Memory B cell (primary cell): ENCODE measurements at places on chromosomes 7 and 10.

GRCh38 chr10:91061608-91062007 is 140.7 kb upstream of the ANKRD1 start:
- DNase-seq, result no peak

- DNase-seq, result no peak
These were observed 25.6 kb upstream of the MKX start for GRCh38 chr10:27771231-27771630.

DNA sequence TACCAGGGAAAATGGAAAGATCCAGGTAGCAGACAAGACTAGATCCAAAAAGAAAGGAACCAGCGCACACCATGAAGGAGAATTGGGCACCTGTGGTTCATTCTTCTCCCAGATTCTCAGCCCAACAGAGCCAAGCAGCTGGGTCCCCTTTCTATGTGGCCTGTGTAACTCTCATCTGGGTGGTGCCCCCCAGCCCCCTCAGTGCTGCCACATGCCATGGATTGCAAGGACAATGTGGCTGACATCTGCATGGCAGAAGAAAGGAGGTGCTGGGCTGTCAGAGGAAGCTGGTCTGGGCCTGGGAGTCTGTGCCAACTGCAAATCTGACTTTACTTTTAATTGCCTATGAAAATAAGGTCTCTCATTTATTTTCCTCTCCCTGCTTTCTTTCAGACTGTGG is 21.4 kb downstream of the PRSS2 start:
- DNase-seq, result no peak

DNA sequence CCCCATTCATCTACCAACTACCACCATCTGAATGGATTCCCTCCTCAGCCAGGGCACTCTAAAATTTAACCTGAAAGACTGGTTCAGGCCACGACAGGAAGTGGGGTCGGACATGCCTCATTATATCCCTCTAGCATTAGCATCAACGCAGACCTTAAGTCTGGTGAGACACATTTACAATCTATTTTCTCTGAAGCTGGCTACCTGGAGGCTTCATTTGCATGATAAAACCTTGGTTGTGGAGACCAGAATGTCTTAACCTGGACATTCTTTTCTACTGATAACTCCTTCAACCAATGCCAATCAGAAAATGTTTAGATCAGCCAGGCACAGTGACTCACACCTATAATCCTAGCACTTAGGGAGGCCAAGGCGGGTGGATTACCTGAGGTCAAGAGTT is 42.3 kb downstream of the SVOPL start:
- no peak for DNase-seq

DNA sequence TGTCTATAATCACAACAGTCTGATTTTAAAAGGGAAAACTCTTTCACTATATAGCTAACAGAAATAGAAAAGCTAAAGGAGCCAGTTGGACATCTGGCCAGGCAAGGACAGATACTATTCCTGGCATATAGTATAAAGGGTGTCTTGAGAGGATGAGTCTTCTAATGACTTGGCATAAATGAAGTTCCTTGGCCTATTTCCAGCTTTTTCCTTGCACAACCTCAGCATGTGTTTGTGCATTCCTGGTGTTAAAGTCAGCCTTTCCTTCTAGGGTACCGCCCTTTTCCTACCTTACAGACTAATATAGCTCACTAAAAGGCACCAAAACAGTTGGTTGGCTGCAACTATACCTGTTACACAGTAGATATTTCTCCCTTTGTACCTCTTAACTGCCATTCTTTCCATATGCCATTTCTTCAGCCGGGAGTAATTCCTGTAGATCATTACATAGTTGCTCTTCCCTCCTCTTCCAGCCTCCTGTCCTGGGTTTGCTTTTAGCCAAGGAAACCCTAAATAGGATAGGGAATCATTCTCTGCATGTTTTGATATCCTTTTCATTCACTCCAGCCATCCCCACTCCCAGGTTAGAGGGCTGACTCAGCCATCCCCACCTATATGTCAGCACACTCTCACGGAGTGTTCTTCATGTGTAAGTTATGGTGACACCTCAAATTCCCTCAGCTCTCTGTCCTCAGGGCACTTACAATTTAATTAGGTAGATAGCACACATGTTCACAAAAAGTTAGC is 102.1 kb upstream of the MDFIC start:
- no peak for DNase-seq

DNA sequence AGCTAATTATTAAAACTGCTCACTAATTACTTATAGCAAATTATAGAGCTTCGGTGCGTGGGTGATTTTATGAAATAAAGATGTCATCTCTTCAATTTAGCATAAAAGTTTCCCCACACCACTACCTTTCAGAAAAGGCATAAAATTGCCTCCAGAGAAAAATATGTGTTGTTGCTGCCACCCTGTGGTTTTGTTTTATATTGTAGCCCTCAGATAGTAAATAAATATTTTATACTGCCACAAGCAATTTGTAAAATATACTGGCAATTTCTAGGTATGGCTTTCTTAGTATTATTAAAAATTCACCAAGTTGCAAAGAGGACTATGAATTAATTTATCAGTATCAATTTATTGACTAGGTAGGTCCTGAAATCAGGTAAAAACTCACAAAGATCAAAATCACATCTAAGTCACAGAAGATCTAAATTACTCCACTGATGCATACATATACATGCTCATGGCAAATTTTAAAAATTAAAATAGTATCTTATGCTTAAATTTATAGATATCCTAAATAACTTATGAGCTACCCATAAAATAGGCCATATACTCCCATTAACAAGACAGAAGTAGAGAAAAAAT is 26.5 kb downstream of the ASNS start:
- DNase-seq, result no peak

- no peak for DNase-seq
These were observed 866.3 kb downstream of the ANKRD7 start for GRCh38 chr7:119090851-119091250.

GRCh38 chr7:95389516-95389915 is 6.7 kb downstream of the PON3 start:
- no peak for DNase-seq

DNA sequence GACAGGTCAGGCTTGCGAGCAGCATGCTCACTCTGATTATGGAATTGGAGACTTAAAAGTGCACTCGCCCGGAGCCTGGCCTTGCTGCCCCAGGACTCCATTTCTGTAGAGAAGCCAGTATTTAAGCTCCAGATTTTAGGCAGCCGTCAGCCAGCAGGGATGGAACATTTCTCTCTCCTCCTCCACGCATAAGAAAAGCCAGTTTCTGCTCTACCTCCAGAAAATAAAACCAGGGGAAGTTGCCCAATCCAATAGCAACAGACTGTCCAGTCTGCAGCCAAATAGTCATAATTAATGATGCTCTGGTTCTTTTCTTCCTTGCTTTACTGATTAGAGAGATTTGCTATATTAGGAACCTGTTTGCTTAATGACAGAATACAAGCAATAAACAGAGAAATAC is 203.2 kb downstream of the GFRA1 start:
- DNase-seq, result no peak

- DNase-seq, result no peak
These were observed 102.3 kb upstream of the NUPR2 start for GRCh38 chr7:56218510-56218909.

DNA sequence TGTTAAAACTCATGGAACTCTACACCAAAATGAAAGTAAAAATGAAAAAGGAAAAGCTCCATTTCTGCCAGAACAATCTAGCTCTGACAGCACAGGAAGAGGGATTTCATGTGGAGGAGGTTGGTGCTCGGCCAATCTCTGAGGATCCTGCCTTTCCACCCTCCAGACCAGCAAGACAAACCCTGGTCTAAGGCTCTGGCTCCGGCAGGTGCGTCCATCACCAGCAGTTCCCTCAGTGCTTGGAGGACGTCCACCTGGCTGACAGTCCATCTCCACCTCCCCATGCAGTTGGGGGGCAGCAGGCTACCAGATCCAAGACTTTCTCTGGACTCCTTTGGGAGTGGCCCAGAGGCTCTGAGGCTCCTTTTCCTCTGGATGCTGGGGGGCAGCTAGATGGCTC is 25.0 kb upstream of the LOXL4 start:
- no peak for DNase-seq

GRCh38 chr7:12821746-12822145 is 134.3 kb downstream of the ARL4A start:
- no peak for DNase-seq

DNA sequence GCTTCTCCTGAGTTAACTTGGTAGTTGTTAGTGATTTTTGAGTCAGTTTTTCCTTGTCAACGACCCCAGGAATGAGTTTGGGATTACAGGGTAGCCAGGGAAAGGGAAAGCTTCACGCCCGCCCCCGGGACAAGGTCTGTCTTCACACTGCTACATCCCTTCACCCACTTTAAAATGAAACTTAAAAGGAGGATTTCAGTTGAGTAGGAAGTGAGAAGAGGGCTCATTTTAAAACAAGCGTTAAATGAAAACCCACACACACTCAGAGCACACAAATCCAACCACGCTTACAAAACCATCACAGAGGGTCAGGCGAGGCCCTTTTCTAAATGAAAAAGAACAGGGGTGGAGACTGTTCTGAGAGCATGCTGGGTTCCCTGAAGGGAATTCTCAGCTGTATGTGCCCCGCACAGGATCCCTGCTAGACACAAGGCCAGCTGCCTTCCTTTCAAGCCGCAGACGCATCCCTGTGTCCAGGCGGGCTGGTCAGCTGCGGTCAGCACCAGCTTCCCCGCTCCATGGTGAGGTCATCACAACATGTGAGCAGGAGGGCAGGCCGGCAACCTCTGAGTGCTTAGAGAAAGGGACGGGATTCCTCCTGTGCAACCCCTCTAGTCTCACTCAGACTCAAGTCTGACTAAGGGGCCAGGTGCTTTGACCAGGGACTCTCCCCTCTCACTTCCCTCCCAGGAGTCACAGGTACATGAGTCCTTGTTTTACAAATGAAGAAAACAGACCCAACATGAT is 111.8 kb downstream of the EGFR start:
- DNase-seq, result no peak

- DNase-seq, result no peak
These were observed 304.5 kb upstream of the FZD8 start for GRCh38 chr10:35946556-35946955.

DNA sequence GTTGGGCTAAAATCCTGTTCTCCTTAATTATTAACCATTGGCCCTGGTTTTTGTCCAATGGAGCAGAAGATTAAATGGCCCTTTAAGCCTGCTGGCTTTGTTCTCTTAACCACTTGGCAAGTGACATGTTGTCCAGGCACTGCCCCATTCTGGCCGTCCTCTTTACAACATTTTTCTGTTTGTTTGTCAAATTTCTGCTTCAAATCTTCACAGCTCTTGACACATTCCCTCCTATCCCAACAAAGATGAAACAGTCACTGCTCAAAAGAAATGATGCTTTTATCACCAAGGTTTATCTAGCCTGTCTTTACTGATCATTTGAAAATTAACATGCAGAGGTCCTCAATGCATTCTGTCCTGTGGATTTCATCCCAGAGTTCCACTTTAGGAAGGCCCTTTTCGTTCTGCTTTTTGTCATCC is 700.4 kb downstream of the KCNMA1 start:
- DNase-seq, result no peak

- no peak for DNase-seq
These were observed 125.1 kb downstream of the CDK14 start for GRCh38 chr7:90720984-90721760.

GRCh38 chr7:15057272-15057671 is 154.7 kb upstream of the DGKB start:
- DNase-seq, result no peak

DNA sequence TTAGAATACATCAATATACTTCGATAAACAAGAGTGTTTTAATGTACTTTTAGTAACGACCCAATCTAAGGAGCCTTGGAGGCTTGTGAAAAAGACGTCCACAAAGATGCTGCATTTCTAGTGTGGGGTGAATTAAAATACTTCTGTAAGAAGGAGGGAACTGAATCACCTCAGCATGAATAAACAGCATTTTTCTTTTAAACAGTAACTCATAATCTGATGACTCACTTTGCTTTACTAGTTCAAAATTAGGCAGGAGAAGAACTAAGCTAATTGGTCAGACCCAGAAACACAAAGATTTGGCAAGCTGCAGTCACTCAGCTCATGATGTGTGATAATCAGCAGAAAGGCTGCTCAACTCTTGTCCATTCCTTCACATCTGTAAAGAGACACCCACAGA is 24.2 kb downstream of the NCOA4 start:
- no peak for DNase-seq

DNA sequence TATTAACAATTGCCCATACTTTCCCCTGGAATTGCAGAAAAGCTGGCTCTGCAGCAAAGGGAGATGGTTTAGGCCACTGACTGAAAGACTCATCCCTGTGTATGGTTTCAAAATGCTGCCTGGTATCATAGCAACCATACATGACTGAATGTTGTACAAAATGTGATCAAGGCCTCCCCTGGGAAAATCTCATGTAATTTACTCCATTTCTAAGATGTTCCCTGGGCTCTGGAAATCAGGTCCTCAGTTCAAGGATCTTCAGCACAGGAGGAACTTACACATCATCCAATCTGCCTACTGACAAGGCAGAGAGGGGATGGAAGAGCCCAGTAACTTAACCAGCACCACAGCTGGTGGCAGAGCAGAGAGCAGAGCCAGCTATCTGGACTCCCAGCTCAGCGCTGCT is 111.8 kb downstream of the JAZF1 start:
- no peak for DNase-seq

DNA sequence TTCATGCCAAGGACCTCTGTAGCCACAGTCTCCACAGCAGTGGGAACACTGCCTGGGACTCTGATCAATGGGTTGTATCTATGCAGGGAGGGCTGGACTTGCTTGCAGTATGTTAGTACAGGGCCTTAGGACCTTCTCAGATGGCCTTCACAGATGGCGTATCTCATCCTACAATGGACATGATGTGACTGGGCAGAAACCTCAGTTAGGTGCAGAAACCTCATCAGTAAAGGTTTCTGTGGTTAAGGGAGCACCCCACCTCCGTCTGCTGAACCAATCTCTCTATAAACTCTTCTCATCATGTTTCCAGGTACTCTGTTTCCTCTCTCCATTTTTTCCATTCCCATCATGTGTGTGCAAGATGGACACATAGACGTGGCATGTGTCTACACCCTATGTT is 154.9 kb downstream of the EVX1 start:
- no peak for DNase-seq

- no peak for DNase-seq
These were observed 32.9 kb downstream of the PPP2R2D start for GRCh38 chr10:131933696-131934086.

DNA sequence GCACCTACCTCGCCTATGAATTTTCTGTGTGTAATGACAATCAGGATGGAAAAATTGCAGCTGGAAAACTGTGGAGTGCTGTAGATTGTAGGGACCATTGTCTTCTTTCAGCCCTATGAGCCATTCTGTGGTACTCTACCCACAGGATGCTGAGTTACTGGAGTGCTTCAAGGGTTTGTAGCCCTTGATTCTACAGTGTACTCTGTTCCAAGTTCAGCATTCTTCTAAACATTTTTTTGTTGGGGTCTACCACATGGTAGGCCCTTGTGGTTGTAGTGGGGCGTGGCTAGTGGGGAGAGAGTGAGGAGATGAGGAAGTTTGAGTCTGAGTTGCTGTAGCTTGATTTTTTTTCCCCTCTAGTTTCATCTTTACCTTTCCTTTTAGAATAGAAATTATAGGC is 33.5 kb downstream of the REEP3 start:
- DNase-seq, result peak; percentile 16

DNA sequence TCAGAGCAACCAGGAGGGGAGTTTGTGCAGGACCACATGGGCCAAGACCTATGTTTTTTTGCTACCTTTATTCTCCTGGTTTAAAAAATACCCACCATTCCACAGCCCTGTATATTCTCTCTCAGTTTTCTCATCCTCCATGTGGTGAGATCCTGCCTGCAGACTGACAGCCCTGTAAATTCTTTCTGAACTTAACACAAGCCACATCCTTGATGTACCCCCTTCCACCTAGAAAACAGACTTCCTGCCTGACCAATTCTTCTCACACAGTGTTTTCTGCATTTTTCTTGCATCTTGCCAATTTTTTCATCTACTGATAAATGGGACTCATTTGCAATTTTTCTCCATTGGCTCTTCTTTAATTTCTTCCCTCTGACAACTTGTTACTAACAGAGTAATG is 78.4 kb downstream of the INSYN2A start:
- no peak for DNase-seq
